HTR-8/SVneo (cell line): ENCODE measurements at places on chromosomes 2 and 18.

GRCh38 chr2:45855374-45855773, 203.9 kb downstream of the PRKCE start:
- DNase-seq: no peak

- DNase-seq: no peak
Observed at GRCh38 chr2:120886534-120887319, 151.1 kb downstream of the GLI2 start.

- no peak for DNase-seq
Observed at GRCh38 chr2:54149638-54150441, 34.4 kb downstream of the ACYP2 start.

GRCh38 chr18:50820901-50821520, 1.2 kb upstream of the MRO start:
- no peak for DNase-seq

GRCh38 chr2:155965415-155966063, 367.0 kb downstream of the NR4A2 start:
- DNase-seq: peak; percentile 4

DNA sequence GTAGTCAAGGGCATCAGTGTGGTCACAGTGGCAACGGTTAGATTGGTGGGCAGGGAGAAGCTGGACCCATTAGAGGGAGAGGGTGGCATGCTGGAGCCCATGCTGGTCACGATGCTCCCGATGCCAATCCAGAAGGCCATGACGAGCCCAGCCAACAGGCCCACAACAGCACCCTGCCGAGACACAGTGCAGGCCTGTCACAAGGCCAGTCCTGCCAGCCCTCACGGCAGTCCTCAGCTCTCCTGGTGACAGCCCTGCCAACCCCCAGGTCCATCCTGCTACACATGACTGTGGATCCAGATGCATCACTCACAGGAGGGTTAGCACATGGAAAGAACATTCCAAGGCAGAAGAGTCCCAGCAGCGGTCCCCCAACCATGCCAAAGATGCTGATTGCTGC, 10.2 kb upstream of the ATRAID start:
- no peak for DNase-seq

- DNase-seq: no peak
Observed at GRCh38 chr2:145592361-145592760, 1072.4 kb upstream of the ZEB2 start.

DNA sequence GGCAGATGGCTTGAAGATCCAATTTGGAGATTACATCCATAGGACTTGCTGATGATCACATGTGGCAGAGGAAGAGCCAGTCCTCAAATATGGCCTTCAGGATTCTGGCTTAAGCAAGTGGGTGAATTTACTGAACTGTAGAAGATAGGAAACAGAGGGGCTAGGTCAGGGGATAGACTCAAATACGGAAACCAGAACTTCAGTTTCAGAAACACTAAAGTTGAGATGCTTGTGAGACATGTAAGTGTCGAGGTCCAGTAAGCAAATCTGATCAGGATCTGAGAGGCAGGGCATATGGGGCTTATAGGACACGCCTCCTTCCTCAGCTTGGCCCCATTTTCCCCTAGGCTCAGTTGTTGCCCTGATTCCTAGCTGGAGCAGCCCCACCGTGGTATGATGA, 107.7 kb downstream of the LBH start:
- no peak for DNase-seq
